NCI-H1048 (cell line): ENCODE measurements at places on chromosomes 13 and 19.
A peak's percentile ranks its signal among the peaks of the same experiment; 100 is the strongest.

DNA sequence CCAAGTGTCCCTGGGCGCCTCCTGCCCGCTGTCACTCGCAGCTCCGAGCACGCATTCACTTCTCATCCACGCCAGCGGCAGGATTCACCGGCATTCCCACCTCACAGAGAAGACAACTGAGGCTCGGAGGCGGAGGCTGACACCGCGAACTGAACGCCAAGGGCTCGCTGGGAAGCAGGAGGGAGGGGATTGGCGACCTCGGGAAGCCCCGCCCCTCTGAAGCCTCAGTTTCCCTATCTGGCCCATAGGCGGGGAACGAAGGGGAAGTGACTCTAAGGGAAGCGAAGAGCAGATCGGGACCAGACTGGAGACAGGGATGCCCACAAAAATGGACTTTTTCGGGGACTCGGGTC, 256 bp downstream of the MICOS13 start:
- no peak for DNase-seq

GRCh38 chr19:2608602-2608922, 93.9 kb downstream of the GNG7 start:
- DNase-seq = no peak

DNA sequence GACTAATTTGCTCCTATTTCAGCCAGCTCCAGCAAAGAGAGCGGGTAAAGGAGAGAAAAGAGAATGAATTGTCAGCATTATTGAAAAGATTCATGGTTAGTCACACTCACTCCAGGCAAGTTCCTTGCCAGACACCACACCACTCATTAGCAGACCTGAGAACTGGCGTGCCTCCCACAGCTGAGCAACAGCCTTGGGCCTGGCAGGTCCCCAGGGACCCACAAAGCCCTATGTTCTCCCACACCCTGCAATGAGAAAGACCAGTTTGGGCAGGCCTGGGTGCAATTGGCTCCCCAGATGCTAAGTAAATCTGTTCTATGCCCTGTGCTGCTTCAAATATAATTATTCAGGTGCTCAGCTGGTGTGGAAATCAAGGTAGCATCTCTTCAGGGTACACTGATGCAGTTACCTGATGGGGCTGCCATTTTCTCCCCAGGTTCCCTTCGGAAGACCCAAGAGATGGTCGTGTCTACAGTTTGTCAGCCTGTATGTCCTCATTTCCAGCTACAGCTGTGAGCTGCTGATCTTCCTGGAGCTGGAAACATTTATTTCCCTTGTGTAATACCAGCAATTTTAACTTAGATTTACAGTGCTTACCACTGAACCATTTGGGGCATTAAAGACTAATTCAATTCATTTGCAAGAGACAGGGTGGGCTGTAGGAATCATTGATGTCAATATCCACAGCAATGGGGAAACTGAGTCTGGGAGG, 405.0 kb downstream of the COG6 start:
- no peak for DNase-seq

DNA sequence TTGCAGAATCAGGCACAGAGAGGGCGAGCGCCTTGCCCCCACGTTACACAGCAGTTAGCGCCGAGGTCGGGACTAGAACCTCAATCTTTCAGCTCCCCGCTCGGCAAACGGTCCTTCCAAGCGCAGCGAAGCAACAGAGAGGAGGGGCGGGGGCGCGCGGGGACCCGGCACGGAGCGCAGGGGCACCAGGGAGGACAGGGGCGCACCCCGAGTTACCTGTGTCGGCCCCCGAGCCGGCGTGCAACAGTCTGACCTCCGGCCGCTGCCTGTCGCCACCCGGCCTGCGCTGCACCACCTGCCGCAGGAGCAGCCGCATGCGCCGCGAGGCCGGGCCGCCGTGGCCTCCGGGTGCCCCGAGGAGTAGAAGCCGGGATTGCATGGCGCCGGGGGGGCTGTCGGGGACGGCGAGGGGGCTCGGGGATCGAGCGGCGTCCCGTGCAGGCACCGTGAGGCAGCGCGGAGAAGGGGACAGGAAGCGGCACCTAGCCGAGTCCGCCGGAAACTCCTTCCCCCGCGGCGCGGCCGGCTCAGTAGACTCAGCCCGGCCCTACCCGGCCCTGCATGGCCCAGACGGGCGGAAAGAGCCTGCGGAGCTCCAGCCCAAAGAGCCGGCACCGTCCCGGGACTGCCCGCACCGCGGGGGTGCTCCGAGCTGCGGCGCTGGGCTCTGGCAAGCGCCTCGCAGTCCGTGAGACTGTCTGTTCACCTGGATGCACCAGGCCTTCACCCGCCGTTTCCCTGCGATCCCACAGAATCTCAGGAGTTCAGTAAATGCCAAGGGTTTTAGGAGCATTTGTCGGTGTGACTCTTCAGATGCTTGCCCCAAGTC, at the start of gene VWA8:
Gene VWA8, minus strand, starts transcription at position 473 of the 829 bp plus-strand sequence. Its CDS starts 94 bp downstream, at position 379.
- no peak for DNase-seq

GRCh38 chr19:33263325-33264023, 37.8 kb upstream of the SLC7A10 start:
- DNase-seq = no peak

DNA sequence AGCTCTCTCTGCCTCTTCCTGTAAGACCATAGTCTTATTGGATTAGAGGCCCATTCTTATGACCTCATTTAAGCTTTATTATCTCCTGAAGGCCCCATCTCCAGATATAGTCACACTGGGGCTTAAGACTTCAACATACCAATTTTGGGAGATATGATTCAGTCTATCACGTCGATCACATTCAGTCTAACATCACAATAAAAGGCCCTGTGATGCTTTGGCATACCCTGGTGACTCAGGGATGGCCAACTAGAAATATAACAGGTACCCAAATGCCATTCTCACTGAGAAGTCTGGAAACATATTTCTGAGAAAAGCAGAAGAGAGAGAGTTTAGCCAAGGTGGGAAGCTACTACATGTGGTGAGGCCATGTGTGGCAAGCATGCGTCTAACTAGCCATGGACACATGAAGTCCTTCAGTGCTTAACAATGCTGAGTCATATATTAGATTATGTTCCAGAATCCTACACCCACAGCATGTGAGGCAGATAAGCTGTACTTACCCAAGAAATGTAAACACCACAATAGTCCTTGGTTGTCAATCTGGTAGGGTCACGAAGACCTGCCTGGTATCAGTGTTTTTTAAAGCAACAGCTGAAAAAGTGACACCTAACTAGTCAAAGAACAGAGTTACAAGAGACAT, 485.1 kb downstream of the FOXO1 start:
- no peak for DNase-seq

- DNase-seq = no peak
Measured at GRCh38 chr13:111909501-111909900, 157.4 kb upstream of the SOX1 start.

GRCh38 chr13:20258963-20259288, 26.8 kb upstream of the GJB6 start:
- no peak for DNase-seq

GRCh38 chr19:44818466-44819031, 9.6 kb downstream of the BCAM start:
- DNase-seq = no peak

DNA sequence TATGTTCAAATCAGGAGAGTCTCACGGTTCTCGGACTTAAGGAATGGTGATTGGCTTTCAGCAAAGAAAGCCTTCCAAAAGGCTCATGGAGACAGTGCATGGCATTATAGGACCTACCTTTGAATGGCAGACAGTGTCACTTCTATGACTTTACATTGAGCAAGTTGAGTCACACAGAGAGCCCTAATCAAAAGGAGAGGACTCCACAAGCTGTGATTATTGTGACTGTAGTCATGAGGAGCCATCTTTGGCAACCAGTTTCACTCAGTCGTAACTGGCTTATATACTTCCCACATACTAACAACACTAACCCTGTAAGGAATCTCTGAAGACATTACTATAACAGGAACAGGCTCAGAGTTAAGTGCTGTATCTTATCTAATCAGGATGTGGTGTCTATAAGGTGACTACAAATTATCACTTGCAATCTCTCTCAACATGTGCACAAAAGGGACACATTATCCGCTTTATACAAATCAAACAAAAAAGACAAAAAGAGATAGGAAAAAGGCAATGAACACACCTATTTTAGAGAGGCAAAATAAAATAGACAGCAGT, 6.1 kb downstream of the LGALS14 start:
- DNase-seq = no peak

DNA sequence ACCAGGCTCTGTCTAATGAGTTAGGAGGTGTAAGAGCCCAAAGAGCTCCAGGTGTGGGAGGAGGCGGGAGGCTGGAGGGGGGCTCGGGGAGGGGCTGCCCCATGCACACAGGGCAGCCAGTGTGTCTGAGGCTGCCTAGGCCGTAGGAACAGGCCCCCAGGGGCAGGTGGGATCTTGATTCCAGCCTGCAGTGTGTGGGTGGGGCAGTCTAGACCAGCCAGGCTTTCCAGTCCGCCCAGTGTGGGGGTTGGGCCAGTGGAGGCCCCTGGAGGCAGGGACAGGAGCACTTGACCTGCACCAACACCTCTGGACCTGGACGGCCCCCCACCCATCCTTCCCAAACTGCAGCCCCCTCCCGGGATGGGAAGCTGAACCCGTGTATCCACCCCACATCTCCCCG, 5.4 kb upstream of the CAMSAP3 start:
- DNase-seq = no peak

- DNase-seq = no peak
Measured at GRCh38 chr13:50991579-50992521, 82.3 kb downstream of the RNASEH2B start.

DNA sequence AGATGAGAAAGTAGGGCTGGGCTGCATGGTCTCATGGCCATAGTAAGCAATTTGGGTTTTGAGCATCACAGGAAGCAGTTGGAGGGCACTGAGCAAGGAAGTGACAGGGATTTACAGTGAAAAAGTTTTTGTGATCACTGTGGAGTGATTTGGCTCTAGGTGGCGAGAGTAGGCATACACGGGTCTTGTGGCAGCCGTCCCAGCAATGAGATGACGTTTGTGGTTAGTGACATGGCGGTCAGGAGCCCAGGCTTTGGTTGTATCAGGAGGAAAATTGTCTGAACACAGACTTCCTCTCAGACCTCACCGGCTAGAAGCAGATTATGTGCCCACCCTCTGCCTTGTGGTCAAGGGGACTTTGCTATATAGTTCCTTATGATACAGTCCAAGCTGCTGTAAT, 3.3 kb downstream of the ZNF444 start:
- DNase-seq = no peak

GRCh38 chr19:18097217-18097992, at the start of gene MAST3:
MAST3 (plus strand) TSS chr19:18097778; CDS start chr19:18097793, 15 bp downstream.
- peak; percentile 78 for DNase-seq

- DNase-seq = no peak
Measured at GRCh38 chr13:93881411-93881810, 598.1 kb downstream of the DCT start.

DNA sequence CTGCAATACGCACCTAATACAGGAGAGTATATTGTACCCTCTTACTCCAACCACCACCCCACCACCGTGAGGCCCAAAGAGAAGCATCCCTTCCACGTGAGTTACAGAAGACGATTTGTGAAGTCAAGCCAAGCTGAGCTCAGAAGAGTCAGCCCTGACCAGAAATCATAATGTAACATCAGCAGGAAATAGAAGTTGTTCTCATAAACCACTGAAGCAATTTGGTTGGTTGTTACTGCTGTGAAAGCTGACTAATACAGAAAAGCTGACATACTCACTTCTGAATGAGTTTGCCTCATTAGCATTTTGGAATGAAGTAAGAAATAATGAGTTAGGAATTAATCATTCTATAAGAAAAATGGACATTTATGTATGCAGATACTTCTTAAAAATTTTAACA, 749.4 kb upstream of the SLC10A2 start:
- DNase-seq = no peak

GRCh38 chr13:106426909-106427308, 108.6 kb downstream of the EFNB2 start:
- DNase-seq = no peak

DNA sequence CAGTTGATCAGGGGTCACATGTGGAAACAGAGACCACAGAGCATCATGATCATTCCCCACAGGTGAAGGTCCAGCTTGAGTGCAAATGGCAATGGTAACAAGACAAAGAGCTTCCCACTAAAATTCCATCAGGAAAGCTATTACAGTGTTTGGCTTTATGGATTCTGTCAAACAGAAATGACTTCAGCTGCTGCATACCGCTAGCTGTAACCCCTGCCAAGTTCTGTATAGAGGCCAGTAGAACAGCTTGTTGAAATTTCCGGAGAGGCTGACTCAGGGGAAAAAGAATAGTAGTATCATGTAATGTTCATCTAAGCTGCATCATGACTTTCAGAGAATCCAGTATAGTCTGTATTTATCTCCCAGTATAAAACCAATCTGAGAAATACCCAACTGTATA, 1704.7 kb downstream of the SLITRK5 start:
- no peak for DNase-seq

DNA sequence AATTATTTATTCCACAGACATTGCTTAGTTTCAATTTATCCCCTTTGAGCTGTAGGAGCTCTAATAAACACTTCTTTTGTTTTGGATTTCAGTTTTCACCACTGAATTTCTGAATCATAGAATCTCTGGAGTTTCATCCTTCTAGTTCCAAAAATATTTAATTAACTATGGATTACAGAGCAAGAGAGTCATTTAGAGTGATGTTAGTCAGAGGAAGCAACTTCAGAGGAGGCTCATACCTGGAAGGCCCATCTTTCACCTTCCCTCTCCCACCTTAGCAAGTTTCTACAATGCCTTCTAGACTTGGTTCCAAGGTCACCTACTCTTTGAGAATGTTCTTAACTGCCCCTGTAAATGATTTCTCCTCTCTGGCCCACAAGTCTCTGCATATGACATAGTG, 353.2 kb downstream of the SPRY2 start:
- DNase-seq = no peak

DNA sequence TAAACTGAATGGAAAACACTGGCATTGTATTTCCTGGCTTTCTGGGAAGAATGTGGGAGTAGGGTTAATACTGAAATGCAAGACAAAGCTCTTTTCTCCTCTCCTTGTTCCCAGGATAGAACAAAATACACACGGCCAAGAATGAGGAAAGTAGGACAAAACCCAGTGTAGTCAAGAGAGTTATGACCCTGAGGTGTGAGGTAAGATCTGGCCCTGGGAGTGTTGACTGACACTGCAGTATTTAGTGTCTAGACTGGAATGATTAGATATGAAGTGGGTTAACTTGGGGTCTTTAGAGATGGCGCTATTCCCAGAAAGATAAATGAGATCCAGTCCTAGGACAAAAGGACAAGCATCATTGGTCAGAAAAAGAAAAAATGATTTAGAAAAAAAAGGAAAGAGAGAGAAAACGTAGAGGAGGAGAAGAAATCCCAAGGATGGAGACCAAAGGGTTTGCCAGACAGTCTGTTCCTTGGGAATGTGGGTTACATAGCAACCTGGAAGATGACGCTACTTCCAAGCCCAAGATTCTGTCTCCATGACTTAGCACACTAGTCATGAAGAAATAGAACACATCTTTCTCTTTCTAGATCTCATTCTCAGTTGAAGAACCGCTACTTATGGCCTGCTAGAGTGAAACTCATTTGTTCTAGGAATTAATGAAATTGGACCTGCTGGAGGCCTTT, 543.6 kb upstream of the GPC6 start:
- no peak for DNase-seq
